Activated naive CD8-positive, alpha-beta T cell treated with anti-CD3 and anti-CD28 coated beads for 36 hours (primary cell): ENCODE measurements at places on chromosomes 1 and 21. TPM values are rescaled to one million over a fixed set of nuclear protein-coding genes. Genes with fewer than 3 reads are reported as not detected.

DNA sequence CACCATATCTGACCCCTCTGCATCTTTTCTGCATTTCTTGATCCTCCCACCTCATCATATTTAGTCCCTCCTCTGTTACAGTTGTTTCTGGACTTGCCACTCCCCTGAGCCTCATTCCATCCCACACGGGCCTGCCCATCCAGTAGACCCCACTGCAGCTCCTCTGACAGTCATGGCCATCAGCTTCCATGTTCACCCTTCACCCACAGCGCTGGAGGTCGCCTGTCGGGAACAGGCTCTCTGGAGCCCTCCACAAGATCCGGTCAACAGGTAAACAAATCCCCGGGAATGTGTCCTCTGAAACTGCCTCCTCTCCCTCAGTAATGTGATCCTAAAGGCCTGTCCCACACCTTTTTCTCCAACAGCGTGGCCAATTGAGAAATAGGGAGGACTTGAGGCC is 31.3 kb downstream of the SYF2 start:
- no peak overlapping the region for H3K4me3 ChIP-seq
- no peaks in the 10 kb centered on the region for H3K27me3 ChIP-seq
- DNase-seq: no peak
- no peak overlapping the region for H3K27ac ChIP-seq
- H3K36me3 ChIP-seq: no peaks in the 10 kb centered on the region

Gene IGSF9
- not detected for total RNA-seq

Gene GTF2B
- total RNA-seq: 42.8 TPM

DNA sequence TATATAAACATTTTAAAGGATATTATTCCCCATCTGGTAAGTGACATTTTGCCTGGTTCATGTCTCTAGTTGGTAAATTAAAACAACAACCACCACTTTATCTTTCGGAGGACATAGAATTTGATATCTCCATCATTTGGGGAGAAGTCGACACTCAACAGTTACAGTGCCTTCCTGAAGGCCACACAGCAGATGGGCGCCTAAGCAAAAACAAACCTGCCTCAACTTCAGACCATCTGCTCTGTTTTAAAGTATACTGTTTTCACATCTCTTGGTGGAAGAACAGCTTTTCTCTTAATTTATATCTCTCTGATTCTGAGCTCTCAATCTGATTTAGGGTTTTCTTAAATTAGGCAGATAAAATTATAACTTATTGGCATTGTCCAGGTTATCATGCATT is 282.2 kb downstream of the RYR2 start:
- no peaks in the 10 kb centered on the region for H3K27me3 ChIP-seq
- no peak overlapping the region for H3K27ac ChIP-seq
- no peak for DNase-seq
- H3K4me3 ChIP-seq: no peak overlapping the region
- H3K4me1 ChIP-seq: no peaks in the 10 kb centered on the region

GRCh38 chr1:204503122-204503912 is 8.7 kb upstream of the PIK3C2B start:
- no peak overlapping the region for H3K4me3 ChIP-seq
- H3K36me3 ChIP-seq: peaks cover 9% of the 10 kb centered on the region
- peaks cover 35% of the 10 kb centered on the region for H3K4me1 ChIP-seq
- H3K27me3 ChIP-seq: peaks cover 10% of the 10 kb centered on the region

GRCh38 chr1:242008826-242009495 is 10.1 kb upstream of the MAP1LC3C start:
- no peaks in the 10 kb centered on the region for H3K36me3 ChIP-seq
- H3K27me3 ChIP-seq: peaks cover 11% of the 10 kb centered on the region
- DNase-seq: no peak
- no peaks in the 10 kb centered on the region for H3K4me1 ChIP-seq
- no peak overlapping the region for H3K27ac ChIP-seq
- H3K4me3 ChIP-seq: no peak overlapping the region

Gene TMEM63A
- 33.0 TPM for total RNA-seq

- no peak for DNase-seq
- H3K4me3 ChIP-seq: no peak overlapping the region
- H3K4me1 ChIP-seq: no peaks in the 10 kb centered on the region
- no peak overlapping the region for H3K27ac ChIP-seq
- H3K27me3 ChIP-seq: peaks cover 18% of the 10 kb centered on the region
Observed at GRCh38 chr1:165057956-165058355, 298.6 kb downstream of the LMX1A start.

Gene UMODL1
- not detected for total RNA-seq

- H3K27ac ChIP-seq: peak overlapping the region; percentile 96
- H3K4me3 ChIP-seq: peak overlapping the region; percentile 90
- no peak for DNase-seq
- peaks cover 14% of the 10 kb centered on the region for H3K36me3 ChIP-seq
Observed at GRCh38 chr21:29080454-29080941, 7.0 kb upstream of the CCT8 start.

DNA sequence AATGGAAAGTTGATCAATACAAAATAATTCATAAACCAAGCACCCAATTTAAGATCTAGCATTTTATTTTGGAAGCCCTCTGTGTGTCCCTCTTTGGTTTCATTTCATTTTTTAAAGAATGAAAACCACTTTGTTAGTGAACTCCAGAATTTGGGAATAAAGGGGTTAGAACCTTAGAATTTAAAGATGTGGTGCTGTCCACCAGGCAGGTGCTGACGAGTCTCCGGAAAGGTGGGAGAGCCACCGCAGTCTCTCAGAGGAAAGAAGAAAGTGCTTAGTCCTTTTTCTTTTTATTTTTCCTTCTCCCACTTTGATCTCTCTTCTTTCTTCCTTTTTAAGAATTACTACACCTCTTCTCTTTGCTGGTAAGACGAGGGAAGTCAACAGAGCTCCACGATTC is 20.5 kb upstream of the HIVEP3 start:
- peaks cover 12% of the 10 kb centered on the region for H3K4me1 ChIP-seq
- H3K27me3 ChIP-seq: no peaks in the 10 kb centered on the region
- H3K36me3 ChIP-seq: peaks cover 6% of the 10 kb centered on the region
- DNase-seq: no peak
- H3K4me3 ChIP-seq: no peak overlapping the region

- DNase-seq: no peak
- no peaks in the 10 kb centered on the region for H3K36me3 ChIP-seq
- no peak overlapping the region for H3K4me3 ChIP-seq
- no peaks in the 10 kb centered on the region for H3K27me3 ChIP-seq
- H3K4me1 ChIP-seq: no peaks in the 10 kb centered on the region
- H3K27ac ChIP-seq: no peak overlapping the region
Observed at GRCh38 chr1:22828484-22829308, 118.1 kb downstream of the EPHB2 start.

Gene CFHR1
- total RNA-seq: not detected

GRCh38 chr1:111209622-111210021 is 9.2 kb upstream of the DENND2D start:
- peaks cover 73% of the 10 kb centered on the region for H3K4me1 ChIP-seq
- H3K27ac ChIP-seq: peak overlapping the region; percentile 9
- H3K36me3 ChIP-seq: peaks cover 22% of the 10 kb centered on the region

- H3K4me3 ChIP-seq: no peak overlapping the region
- DNase-seq: no peak
Observed at GRCh38 chr1:40858856-40859416, 3.2 kb downstream of the CITED4 start.

DNA sequence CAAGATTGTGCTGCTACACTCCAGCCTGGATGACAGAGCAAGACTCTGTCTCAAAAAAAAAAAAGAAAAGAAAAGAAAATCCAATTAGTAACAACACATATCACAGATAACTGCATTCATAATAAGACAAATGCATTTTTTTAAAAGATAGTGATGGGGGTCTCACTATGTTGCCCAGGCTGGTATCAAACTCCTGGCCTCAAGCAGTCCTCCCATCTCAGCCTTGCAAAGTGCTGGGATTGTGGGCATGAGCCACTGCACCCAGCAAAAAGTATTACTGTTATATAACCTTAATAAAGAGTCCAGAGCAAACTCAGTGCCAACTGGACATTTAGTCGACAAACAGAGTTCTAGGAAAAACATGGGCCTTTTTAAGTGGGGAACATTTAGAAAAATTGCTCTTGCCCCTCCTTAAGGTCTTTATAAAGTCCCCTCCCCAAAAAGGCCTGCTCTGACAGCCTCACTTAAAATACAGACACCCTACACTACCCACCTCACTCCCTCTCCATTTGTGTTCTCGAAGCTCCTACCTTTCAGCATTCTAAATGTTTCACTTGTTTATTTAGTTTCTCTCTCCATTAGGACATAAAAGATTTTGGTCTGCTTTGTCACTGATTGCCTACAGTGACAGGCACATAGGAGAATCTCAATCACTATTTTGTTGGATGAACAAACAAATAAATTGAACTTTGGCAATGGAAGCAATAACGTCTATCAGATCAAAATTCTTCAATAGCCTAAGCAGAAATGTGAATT is 7.5 kb downstream of the ABCB10 start:
- no peak for DNase-seq
- peaks cover 28% of the 10 kb centered on the region for H3K4me1 ChIP-seq
- H3K4me3 ChIP-seq: no peak overlapping the region
- H3K27me3 ChIP-seq: no peaks in the 10 kb centered on the region
- peaks cover 9% of the 10 kb centered on the region for H3K36me3 ChIP-seq
- no peak overlapping the region for H3K27ac ChIP-seq

GRCh38 chr1:44847845-44848244 is 4.8 kb upstream of the PTCH2 start:
- no peak for DNase-seq
- no peak overlapping the region for H3K27ac ChIP-seq
- H3K27me3 ChIP-seq: no peaks in the 10 kb centered on the region
- peaks cover 11% of the 10 kb centered on the region for H3K36me3 ChIP-seq

- no peaks in the 10 kb centered on the region for H3K4me1 ChIP-seq
- no peak overlapping the region for H3K27ac ChIP-seq
- H3K27me3 ChIP-seq: no peaks in the 10 kb centered on the region
- H3K36me3 ChIP-seq: no peaks in the 10 kb centered on the region
Observed at GRCh38 chr21:16330082-16330907, 600.5 kb downstream of the USP25 start.

Gene GJA8
- not detected for total RNA-seq

- H3K27ac ChIP-seq: no peak overlapping the region
- H3K4me1 ChIP-seq: no peaks in the 10 kb centered on the region
- no peak overlapping the region for H3K4me3 ChIP-seq
- H3K27me3 ChIP-seq: peaks cover 7% of the 10 kb centered on the region
Observed at GRCh38 chr1:227086636-227087035, 146.5 kb downstream of the COQ8A start.

Gene MROH9
- total RNA-seq: not detected

DNA sequence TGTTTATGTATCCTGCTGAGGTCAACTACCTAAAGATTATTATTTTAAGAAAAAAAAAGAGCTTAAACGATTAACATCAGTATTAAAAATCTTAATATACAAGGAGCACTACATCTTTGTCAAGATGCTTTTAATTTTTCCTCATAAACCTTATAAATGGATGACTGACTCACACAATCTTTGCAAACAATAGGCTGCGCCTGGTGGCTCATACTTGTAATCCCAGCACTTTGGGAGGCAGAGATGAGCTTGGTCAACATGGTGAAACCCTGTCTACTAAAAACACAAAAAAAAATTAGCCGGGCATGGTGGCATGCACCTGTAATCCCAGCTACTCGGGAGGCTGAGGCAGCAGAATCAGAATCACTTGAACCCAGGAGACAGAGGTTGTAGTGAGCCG is 1.7 kb downstream of the KHDC4 start:
- peak overlapping the region; percentile 74 for H3K4me3 ChIP-seq
- H3K27me3 ChIP-seq: no peaks in the 10 kb centered on the region
- peaks cover 28% of the 10 kb centered on the region for H3K36me3 ChIP-seq
- peak overlapping the region; percentile 76 for H3K27ac ChIP-seq

Gene TRIM45
- total RNA-seq: 0.60 TPM

Gene TMOD4
- 2.3 TPM for total RNA-seq

Gene AKT3
- 19.1 TPM for total RNA-seq

Gene PLEKHN1
- 1.3 TPM for total RNA-seq

DNA sequence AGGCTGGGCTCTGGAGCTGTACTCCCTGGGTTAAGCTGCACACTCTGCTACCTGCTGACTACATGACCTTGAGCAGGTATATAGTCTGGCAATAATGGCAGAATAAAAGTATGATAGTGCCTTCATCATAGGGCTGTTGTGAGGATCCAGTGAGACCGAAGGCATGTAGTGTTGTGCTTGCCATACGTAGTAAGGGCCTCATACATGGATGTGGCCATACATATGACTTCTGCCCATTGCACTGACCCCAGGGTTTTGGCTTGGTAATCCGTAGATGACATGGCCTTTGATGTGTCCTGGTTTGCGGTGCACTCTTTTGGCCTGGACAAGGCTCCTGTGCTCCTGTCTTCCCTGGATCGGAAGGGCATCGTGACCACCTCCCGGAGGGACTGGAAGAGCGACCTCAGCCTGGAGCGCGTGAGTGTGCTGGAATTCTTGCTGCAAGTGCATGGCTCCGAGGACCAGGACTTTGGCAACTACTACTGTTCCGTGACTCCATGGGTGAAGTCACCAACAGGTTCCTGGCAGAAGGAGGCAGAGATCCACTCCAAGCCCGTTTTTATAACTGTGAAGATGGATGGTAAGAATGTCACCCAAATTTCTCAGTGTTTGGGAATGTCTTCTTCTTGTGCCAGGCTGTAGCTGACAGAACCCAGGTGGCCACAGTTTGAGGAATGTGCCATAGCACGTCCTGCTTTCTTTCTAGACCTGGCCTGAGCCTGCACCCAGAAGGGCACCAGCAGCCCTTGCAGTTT is 17.0 kb upstream of the CD101 start:
- H3K36me3 ChIP-seq: peaks cover 20% of the 10 kb centered on the region
- H3K27ac ChIP-seq: no peak overlapping the region
- DNase-seq: no peak
- no peak overlapping the region for H3K4me3 ChIP-seq
- H3K4me1 ChIP-seq: peaks cover 25% of the 10 kb centered on the region

- H3K27me3 ChIP-seq: peaks cover 8% of the 10 kb centered on the region
- no peak overlapping the region for H3K27ac ChIP-seq
- no peak for DNase-seq
- no peaks in the 10 kb centered on the region for H3K4me1 ChIP-seq
- no peaks in the 10 kb centered on the region for H3K36me3 ChIP-seq
Observed at GRCh38 chr1:117820694-117821381, 108.6 kb downstream of the GDAP2 start.
